ENCODE measurements at places on chromosomes 1 and 21. TPM values are rescaled to one million over a fixed set of nuclear protein-coding genes. Genes with fewer than 3 reads are reported as not detected.

DNA sequence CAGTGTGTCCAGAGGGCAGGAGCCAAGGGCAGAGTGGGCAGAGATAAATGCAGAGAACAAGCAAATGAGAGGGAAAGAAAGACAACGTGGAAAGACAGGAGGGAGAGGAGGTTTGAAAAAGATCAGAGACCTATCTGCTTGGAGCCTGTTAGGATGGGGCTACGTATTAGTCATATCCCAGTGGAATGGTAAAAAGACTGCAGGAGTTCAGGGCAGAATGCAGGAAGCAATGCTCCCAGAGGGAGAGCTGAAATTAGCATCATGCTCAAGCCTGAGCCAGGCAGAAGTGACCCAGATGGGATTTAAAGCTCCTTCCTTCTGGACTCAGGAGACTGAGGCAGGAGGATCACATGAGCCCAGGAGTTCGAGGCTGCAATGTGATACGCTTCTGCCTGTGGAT, 261.3 kb upstream of the CHRM3 start:
- DNase-seq, result no peak
- no peaks in the 10 kb centered on the region for H3K27me3 ChIP-seq
- no peak overlapping the region for H3K4me3 ChIP-seq
- H3K4me1 ChIP-seq, result peaks cover 8% of the 10 kb centered on the region

- no peak overlapping the region for H3K27ac ChIP-seq
- H3K4me1 ChIP-seq, result peaks cover 3% of the 10 kb centered on the region
- no peaks in the 10 kb centered on the region for H3K27me3 ChIP-seq
- DNase-seq, result no peak
These were observed 31.3 kb downstream of the SLC30A1 start for GRCh38 chr1:211547710-211548109.

- H3K36me3 ChIP-seq, result peaks cover 3% of the 10 kb centered on the region
- H3K4me3 ChIP-seq, result no peak overlapping the region
- H3K4me1 ChIP-seq, result peaks cover 19% of the 10 kb centered on the region
- DNase-seq, result no peak
These were observed 124.3 kb downstream of the PBX1 start for GRCh38 chr1:164683235-164683634.

DNA sequence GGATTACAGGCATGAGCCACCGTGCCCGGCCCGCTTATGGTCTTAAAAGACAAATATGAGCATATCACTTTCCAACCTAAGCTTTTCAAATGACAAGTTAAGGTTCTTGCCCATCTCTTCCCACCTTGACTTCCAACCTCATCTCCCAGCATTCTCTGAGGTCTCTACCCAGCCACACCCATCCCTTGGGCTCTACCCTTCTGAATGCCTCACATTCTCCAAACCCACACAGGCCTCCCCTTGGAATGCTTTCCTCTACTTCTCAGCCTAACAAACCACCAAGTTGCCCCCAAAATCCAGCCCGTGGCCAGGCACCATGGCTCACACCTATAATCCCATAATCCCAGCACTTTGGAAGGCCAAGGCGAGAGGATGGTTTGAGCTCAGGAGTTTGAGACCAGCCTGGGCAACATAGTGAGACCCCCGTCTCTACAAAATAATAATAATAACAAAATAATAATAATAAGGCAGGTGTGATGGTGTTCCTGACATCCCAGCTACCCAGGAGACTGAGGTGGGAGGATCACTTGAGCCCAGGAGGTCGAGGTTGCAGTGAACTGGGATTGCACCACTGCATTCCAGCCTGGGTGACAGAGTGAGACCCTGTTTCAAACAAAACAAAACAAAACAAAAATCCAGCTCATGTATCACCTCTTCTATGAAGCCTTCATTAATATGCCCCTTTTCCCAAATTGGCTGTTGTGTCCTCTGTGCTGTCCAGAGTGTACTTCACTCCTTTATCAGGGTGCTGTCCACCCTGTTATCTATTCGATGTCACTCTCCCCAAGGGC, 11.2 kb downstream of the DCST2 start:
- peaks cover 9% of the 10 kb centered on the region for H3K36me3 ChIP-seq
- no peak overlapping the region for H3K4me3 ChIP-seq
- H3K4me1 ChIP-seq, result peaks cover 30% of the 10 kb centered on the region
- DNase-seq, result no peak

DNA sequence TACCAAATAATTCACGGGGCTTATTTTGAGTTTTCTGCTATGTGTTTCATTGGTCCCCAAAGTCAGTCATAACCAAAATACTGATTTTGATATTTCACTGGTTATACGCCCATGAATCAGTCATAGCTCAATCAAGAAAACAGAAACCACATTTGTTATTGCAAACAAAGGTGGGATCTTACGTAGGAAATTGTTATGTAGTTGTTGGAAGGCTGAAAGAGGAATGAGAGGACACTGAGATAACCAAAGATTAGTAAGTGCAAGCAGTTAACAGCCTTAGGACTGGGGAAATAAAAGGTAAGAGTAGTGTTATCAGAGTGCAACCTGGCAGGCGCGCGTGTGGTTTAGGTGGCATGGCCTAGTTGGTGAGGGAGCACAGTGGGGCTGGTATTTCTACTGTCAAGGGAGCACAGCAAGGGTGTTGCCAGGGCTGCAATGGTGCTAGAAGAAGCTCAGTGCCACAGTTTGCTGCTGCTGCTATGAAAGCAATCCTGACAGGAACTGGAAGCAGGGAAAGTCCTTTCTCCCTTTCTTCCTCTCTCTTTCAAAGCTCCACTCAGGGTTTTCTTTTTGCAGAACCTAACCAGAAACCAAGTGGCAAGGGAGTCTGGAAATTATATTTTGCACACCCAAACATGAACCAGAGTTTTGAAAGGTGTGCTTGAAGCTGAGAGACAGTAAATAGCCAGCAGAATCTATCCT, 33.7 kb downstream of the RTCA start:
- no peak overlapping the region for H3K4me3 ChIP-seq
- H3K27me3 ChIP-seq, result peaks cover 5% of the 10 kb centered on the region
- no peak for DNase-seq
- peaks cover 15% of the 10 kb centered on the region for H3K4me1 ChIP-seq

DNA sequence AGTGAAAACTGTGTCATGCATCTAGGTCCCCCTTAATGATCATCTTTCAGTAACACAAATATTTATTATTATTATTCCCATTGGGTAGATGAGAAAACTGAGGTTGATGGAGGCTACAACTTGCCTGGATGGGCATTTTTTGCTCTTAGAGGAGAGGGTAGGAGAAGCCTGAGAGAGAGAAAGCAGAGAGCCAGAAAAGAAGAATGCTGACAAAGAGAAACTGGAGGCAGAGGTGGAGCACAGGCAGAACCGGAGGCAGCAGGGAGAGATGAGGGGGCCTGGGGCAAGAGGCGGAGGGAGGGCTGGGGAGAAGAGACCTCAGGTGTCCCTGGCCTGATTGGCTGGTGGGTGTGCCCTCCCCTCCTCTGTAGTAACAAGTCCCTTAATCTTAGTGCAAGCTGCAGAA, 4.1 kb downstream of the BLACAT1 start:
- peaks cover 39% of the 10 kb centered on the region for H3K4me1 ChIP-seq
- H3K27ac ChIP-seq, result peak overlapping the region; percentile 80
- H3K36me3 ChIP-seq, result no peaks in the 10 kb centered on the region

CDKN2C gene
- total RNA-seq, result not detected

GPR25 gene
- total RNA-seq, result not detected

PAX7 gene
- 1.4 TPM for total RNA-seq

FNDC5 gene
- 5.5 TPM for total RNA-seq

BMP8B gene
- 0.10 TPM for total RNA-seq

SYPL2 gene
- not detected for total RNA-seq
